ENCODE measurements at places on chromosomes 3 and 15. TPM values are rescaled to one million over a fixed set of nuclear protein-coding genes. Genes with fewer than 3 reads are reported as not detected.

WDR93 gene
- total RNA-seq: 0.11 TPM

DNA sequence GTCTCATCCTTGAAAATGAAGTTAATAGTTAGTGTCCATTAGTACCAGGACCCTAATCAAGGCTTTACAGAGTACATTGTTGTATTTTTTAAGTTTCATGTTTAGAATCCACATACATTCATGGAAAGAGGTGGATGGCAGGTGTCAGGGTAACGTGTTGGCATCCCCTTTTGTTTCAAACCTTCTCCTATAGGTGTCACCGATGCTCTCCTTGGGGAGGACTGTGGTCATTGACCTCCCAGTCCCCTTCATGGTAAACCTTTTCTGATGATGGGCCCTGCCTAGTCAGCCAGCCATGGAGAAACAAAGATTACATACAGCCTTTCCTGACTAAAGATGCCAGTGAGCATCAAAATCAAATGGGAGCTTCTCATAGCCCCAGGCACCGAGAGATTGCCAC lies 574.8 kb downstream of the AGBL1 start:
- no peak for DNase-seq

- no peak for DNase-seq
Observed at GRCh38 chr3:192980632-192981031, 63.0 kb upstream of the MB21D2 start.

- DNase-seq: no peak
Observed at GRCh38 chr3:129440618-129441190, 680 bp downstream of the IFT122 start.

SLC12A1 gene
- not detected for total RNA-seq

SLC6A11 gene
- total RNA-seq: not detected

CCR8 gene
- total RNA-seq: not detected

FGF12 gene
- 356 TPM for total RNA-seq

DNA sequence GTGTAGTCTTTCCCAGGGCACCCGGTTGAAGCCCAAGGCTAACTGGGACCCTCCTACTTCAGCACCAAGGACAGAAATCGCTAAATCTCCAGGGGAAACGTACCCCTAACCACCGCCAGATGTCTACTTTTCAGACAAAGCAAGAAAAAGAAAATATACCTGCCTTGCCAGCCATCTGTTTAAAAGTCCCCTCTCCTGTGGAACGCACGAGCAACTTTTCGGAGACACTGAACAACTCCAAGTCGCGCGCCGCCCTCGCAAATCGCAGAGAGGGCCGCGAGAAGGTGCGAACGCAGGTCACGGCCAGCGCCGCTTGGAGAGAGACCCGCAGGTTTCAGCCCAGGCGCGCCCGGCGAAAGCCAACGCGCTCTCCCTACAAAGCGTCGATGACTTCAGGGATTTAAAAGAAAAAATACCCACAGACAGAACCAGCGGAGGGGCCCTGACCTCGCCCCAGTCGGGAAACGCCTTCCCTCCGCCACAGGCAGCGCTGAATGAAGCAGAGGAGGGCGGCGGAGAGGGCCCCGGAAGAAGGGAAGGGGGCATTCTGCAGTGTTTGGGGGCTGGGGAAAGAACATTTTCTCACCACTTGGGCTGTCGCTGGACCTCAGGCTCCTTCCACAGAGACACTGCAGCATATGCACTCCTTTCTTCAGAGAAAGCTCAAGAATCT lies 213.1 kb downstream of the FGF12 start:
- DNase-seq: no peak

RARB gene
- 19.4 TPM for total RNA-seq

BSN gene
- 0.27 TPM for total RNA-seq

DNA sequence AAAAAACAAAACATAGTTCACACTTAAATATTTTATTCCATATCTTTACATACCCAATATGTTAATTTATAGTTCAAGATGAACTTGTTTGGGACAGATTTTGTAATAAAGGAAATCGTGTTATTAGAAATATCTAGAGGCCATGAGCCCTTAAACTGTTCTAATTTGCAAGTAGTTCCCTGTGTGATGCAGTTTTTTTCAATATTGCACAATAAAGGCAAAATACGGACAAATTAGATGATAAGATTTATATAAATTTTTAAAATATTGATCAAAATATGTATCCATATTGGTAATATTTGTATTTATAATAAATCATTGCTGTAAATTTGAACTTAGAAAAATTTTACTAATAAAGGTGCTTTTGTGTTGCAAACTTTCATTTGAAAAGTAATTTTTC lies 23.8 kb downstream of the CTNNB1 start:
- no peak for DNase-seq

- no peak for DNase-seq
Observed at GRCh38 chr3:36674816-36675215, 89.5 kb downstream of the DCLK3 start.

- DNase-seq: no peak
Observed at GRCh38 chr3:98580401-98581386, 12.7 kb downstream of the CPOX start.

PRSS50 gene
- 0.16 TPM for total RNA-seq

DNA sequence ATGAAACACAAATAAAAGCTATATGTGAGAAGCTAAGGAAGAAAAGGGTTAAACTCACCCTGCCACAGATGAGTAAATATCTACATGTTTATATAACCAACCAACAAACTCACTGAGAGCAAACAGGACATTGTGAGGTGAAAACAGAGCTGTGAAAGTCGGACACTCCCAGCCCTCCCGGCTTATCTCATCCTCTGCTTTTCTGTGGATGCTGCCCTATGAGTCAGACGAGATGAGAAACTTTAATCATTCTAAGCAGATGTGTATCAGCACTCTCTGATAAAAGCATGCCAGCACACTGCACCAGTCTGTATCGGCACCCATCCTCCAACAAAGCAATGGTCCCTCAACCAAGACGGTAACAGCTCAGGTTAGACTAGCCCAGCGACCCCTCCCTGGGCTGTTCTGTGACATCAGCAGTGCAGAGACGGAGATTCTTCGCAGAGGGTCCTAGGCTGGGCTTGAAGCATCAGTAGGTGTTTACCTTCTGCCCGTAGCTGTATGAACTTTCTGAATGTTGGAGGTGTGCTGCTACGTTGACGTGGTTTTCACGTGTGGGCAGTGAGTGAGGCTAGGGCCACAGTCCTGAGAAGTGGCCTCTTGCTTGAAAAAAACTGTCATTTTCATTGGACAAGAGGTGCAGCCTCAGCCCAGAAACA lies 119.8 kb upstream of the ALDH1A3 start:
- DNase-seq: no peak

PIERCE2 gene
- total RNA-seq: 7.4 TPM

DNA sequence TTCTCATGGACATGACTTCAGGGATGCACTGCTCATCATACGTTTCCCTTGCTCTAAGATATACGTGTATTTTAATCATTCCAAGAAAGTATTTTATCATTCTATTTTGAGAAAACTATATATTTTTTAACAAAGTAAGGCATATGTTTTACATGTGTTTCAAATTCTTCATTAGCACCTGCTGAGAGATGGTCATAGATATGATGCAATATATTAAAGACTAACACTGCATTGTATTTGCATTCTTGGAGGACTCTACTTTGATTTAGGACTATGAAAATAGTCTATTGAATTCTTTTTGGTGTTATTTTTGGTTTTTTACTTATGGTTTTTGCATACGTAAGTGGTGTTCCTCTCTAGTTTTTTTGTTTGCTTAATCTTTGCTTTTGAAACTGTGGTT lies 54.2 kb upstream of the MTMR10 start:
- no peak for DNase-seq

OXTR gene
- 0.54 TPM for total RNA-seq

- DNase-seq: peak; percentile 60
Observed at GRCh38 chr3:177781686-177782161, 584.4 kb upstream of the TBL1XR1 start.

GRCh38 chr3:65824166-65824565 lies 214.6 kb downstream of the MAGI1 start:
- DNase-seq: no peak

CHRM5 gene
- not detected for total RNA-seq

TKT gene
- 43.6 TPM for total RNA-seq

DNA sequence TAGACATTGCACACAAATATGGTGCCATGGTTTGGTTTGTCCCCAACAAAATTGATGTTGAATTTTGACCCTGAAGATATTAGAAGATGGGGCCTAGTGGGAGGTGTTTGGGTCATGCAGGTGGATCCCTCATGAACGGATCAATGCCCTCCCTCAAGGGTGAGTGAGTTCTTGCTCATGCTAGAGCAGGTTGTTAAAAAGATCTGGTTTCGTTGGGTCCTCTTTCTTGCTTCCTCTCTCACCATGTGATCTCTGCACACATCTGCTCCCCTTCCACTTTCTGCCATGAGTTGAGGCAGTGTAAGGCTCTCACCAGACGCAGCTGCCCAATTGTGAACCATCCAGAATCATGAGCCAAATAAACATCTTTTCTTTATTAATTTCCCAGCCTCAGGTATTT lies 87.8 kb upstream of the MDFIC2 start:
- no peak for DNase-seq

DNA sequence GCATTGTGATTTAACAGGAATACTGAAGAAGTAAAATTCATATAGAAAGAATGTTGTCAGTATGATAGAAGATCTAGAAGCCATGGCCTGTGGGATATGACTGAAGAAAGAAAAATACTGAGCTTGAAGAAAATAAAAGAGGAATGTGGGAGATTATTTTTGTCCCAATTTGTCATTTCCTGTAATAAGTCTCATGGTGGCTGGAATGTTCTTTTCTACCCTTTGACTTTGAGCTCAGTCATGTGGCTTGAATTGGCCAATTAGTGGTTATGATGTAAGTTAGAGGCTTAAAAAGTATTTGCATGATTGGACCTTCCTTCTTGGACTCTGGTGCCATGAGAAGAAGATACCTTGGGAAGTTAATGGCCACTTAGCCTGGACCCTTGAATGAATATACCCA lies 14.1 kb downstream of the APH1B start:
- DNase-seq: no peak

ZPLD1 gene
- not detected for total RNA-seq

All from Right ventricle myocardium superior (tissue), 1 donor.